ENCODE measurements at places on chromosomes 11 and 22.
A peak's percentile ranks its signal among the peaks of the same experiment; 100 is the strongest.

DNA sequence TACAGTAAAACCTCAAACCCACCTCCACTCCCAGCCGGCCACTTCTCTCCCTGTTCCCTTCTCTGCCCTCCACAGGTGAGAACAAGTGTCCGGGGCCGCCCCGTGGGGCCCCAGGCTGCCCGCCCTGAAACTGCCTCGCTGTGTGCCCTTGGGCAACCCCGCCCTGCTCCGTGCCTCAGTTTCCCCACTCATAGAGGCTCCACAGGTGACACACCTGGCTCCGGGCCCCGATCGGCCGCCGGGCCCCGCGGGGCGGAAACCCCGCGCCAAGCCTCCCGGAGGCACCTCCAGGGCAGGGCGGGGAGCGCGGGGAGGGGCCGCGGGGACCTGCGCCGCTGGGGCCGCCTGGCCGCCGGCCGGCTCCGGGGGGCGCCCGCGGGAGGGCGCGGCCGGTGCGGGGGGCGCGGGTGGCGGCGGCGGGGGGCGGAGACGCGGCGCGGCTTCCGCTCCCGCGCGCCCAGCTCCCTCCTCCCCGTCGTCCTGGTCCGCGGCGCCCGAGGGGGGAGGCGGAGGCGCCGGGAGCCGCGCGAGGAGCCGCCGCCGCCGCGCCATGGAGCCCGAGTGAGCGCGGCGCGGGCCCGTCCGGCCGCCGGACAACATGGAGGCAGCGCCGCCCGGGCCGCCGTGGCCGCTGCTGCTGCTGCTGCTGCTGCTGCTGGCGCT lies at the start of gene LRP5:
LRP5 (plus strand) TSS at position 475 of the 663 bp plus-strand sequence; CDS start at position 599, 124 bp downstream.
- DNase-seq = no peak

DNA sequence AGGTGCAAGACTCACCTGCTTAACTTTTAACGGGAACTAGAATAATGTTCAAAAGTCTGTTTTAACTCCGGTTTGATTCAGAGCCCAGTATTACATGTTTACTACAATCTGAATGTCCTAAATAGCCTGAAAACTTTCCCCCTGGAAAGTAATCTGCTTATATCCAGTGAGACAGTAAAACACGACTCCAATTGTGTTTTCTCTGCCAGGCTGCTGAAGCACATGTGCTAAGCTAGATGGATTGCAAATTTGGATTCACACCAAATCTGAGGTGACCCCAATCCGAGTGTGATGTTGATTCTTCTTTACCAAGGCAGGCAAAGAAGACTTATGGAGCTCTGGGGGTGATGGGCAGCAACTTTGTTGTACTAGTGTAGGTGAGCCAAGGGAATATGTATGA lies 158.7 kb upstream of the PDGFD start:
- no peak for DNase-seq

DNA sequence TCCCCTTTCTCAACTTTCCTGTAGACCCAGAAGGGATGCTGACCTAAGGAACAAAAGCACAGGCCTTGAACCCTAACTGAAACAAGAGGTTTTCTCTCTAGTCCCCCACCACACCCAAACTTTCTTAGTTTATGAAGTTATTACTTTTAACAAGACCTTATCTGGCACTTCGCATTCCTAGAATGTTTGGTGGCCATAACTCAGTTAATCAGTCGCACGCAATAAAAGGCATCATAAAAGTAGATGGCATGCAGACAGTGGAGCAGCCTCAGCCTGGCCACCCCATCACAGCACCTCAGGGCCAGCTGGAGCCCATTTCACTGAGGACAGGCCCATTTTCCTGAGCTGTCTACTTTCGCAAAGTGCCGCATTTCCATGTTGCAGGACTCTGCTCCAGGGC lies 301.9 kb downstream of the OPCML start:
- DNase-seq = no peak

GRCh38 chr22:40156001-40156516 lies 21.7 kb upstream of the TNRC6B start:
- peak; percentile 69 for DNase-seq

GRCh38 chr11:78744202-78744601 lies 169.5 kb upstream of the NARS2 start:
- DNase-seq = no peak

DNA sequence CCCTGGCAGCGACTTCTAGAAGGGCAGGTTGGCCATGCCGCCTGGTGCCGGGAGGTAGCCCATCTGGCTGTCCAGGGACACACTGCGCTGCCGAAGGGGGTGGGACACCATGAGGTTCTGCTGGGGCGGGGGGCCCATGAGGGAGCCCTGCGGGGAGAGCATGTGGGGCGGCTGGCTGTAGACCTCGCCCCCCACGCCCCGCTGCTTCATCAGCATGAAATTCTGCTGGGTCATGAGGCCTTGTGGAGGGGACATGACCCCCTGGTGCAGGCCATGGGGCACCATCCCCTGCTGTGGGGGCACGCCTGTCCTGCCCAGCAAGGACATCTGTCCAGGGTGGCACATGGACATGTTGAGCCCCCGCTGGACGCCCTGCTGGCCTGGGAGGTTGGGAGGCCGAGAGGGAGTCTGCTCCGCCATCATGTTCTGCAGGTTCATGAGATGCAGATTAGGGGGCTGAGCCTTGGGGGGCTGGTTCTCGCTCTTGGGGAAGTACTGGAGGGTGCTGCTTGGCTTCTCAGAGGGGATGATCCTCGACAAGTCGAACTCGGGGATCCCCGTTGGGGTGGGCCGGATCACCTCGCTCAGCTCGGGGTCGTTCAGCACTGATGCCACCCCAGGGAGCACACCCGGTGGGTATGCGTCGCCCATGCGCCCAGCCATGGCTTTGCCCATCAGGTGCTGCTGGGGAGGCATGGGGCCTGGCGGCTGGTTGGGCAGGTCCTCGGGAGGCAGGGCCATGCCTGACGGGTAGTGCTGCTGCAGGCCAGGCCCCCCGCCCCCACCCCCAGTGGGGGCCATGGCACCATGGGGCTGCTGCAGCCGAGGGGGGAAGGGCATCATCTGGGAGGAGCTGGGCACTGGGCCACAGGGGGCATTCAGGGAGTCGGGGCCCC lies 15.0 kb downstream of the CXCR5 start:
- DNase-seq = no peak

GRCh38 chr22:22346401-22347107 lies 102.0 kb downstream of the VPREB1 start:
- DNase-seq = no peak

GRCh38 chr11:45921561-45922424 lies 663 bp upstream of the LARGE2 start:
- DNase-seq = no peak

DNA sequence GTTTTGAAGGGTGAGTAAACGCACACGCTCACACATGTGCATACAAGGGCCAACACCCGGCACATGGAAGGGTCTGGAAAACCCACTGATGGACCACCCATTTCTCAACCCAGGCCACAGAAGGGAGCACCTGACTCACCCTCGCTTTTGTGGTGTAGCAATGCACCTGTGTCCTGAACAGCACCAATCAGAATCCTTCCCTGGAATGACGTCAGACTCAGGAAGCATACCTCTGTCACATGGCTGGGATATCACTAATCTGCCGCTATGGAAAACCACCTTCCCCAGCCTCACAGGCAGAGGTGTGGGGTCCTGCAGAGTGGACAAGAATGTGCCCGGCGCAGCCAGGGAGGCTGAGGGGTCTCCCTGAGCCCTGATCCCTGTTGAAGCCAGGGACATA lies 9.0 kb upstream of the OSM start:
- DNase-seq = no peak

- DNase-seq = no peak
These were observed 649.9 kb upstream of the LUZP2 start for GRCh38 chr11:23846902-23847422.

- DNase-seq = no peak
These were observed 7.2 kb downstream of the SHISA8 start for GRCh38 chr22:41907436-41908401.

GRCh38 chr22:28310299-28310698 lies 369.3 kb downstream of the TTC28 start:
- DNase-seq = no peak

DNA sequence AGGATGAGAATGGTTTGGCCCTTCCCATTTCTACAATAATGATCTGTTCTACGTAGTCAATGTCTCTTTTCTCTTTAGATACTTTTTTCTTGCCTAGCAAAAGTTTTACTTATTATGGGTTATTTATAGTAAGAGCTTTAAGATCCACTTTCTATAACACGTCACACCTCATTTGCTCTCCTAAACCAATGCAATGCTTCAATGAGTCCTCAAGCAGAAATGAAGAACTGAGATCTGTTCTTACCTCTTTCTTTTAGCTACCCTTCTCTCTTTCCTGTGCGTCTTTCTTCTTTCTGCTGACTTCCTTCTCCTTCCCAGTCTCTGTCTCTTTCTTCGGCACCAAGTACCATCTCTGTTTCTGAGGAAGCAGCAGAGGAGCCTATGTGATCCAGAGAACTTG lies 61.8 kb downstream of the SNX19 start:
- DNase-seq = no peak

GRCh38 chr11:565921-566509 lies 5.2 kb downstream of the RASSF7 start:
- DNase-seq = no peak

DNA sequence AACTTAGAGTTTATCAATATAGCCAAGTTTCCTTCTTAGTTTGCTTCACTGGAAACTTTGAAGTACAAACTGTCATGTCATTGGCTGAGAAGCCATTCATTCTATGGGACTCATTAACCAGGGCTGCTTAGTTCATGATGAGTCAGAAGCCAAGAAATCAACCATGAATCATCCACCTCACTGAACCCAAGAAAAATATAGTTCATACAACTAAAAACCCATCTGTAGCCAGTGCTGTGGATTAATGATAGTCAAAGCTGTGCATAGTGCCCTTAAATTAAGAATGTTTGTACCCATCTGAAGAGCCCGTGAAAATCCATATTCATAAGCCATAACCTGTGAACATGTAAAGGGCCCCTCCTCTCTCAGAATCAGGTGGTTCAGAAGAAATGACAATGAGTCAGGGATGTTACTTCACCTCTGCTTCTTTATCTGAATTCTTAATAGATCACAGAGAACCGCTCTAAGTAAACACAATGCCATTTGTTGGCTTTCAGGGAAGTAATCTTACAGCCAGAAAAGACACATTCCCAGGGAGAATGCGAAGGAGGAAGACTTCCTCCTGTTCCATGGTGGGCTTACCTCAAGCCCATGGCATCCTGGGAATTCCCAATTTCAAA lies 25.4 kb downstream of the MMP20 start:
- peak; percentile 33 for DNase-seq

GRCh38 chr11:73750228-73750627 lies 10.6 kb downstream of the RAB6A start:
- peak; percentile 40 for DNase-seq

DNA sequence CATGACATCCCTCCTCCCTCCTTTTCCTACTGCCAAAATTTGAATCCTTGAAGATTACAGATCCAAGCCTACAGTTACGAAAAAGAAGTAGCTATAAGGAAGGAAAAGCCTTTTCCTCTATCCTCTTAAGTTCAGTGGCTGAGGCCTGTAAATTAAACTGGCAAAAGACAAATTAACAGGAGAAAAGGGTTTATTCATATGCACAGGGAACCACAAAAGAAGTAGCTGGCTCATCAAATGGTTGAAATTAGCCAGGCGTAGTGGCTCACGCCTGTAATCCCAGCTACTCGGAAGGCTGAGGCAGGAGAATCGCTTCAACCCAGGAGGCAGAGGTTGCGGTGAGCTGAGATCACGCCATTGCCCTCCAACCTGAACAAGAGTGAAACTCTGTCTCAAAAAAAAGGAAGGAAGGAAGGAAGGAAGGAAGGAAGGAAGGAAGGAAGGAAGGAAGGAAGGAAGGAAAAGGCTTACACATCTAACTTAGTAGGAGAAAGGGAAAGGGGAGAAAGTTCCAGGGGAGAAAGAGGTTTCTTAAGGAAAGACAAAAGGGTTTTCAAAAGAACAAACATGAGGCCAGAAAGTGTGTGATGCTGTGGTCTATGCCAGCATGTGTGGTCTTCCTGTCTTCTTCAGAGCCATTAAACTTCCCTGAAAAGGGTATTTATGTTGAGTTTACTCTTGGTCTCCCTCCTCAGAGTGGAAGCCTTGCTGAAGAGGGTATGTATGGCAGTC lies 5.1 kb upstream of the SMPD1 start:
- DNase-seq = no peak

GRCh38 chr11:21552911-21553310 lies 640.0 kb upstream of the ANO5 start:
- DNase-seq = no peak

- no peak for DNase-seq
These were observed 19.7 kb downstream of the SVIP start for GRCh38 chr11:22809893-22810292.

DNA sequence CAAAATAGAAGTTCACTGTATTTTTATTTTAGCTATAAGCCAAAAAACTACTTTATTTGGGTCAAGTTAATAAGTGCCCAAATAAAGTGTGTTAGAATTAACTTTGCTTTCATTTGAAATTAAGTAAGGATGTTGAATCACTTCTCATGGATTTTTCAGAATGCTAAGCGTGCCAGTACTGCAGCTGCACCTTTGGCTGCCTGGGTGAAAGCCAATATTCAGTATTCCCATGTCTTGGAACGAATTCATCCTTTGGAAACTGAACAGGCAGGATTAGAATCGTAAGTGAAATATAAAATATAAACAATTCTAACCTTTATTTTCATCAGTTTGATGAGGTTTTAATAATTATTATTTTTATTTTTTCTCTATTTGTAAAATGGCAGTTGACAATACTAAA lies 113.6 kb downstream of the DYNC2H1 start:
- DNase-seq = no peak

- DNase-seq = no peak
These were observed 7.2 kb downstream of the COA4 start for GRCh38 chr11:73869332-73869949.

- DNase-seq = peak; percentile 65
These were observed 55.9 kb downstream of the BMAL1 start for GRCh38 chr11:13333456-13333957.

DNA sequence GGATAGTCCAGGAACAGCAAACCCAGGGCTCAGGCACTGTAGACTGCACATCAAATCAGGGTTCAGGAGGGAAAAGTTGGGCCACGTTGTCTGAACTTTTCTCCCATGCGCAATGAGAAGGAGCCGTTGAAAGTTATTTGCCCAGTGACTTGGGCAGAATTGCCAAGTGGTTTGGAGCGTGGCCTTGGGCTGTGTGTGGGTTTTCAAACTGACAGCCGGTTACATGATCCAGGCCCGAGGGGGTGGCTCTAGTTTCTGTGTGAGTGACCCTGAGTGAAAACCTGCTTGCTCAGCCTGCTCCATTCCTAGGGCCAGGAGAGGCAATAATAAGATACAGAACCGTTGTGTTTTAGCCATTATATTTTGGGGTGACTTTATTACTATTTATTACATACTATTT lies 20.3 kb downstream of the MB start:
- no peak for DNase-seq

All from Kasumi-1 (cell line).